Activated CD4-positive, alpha-beta T cell treated with anti-CD3 and anti-CD28 coated beads, Interleukin-2, amount 50 U/mL, for 4 hours (primary cell): ENCODE measurements at places on chromosomes 16 and 17.

DNA sequence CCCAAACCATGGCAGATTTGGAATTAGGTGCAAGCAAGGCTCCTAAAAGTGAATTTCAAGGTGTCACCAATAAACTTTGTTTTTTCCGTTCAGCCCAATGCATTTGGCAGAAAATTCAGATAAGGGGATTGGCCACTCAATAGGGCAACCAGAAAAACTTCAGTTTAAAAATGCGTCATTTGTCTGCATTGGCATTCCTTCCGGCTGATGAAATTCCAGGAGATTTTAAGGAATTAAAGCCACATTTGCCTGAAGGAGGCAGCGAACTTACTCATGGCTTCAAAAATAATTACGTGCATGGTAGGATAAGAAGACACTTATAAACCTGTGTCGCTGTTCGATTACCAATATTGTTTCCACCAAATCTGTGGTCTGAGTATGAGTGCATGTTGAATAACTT, 151.9 kb downstream of the SALL1 start:
- DNase-seq = no peak

- DNase-seq = no peak
Observed at GRCh38 chr17:2178798-2179501, 124.0 kb downstream of the HIC1 start.

GRCh38 chr16:74070237-74070636, 226.4 kb upstream of the PSMD7 start:
- DNase-seq = no peak

GRCh38 chr17:83046448-83047181, 32.8 kb upstream of the METRNL start:
- DNase-seq = no peak

DNA sequence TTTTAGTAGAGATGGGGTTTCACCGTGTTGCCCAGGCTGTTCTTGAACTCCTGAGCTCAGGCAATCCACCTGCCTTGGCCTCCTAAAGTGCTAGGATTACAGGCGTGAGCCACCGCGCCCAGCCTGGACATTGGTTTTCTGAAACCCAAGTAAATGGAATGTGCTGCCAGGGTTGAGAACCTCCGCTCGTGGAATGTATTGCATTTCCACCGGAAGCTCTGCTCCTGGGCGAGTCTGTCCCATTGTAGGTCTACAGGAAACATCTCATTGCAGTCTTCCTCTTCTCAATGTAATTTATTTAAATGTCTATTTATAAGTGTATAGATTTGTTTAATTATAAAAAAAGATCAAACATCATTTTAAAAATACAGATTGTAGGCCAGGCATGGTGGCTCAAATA, 57.4 kb upstream of the HAPSTR1 start:
- DNase-seq = no peak
